ENCODE measurements at places on chromosomes 2 and 18.

GRCh38 chr2:29443627-29444026 lies 328.4 kb downstream of the CLIP4 start:
- no peak for DNase-seq

DNA sequence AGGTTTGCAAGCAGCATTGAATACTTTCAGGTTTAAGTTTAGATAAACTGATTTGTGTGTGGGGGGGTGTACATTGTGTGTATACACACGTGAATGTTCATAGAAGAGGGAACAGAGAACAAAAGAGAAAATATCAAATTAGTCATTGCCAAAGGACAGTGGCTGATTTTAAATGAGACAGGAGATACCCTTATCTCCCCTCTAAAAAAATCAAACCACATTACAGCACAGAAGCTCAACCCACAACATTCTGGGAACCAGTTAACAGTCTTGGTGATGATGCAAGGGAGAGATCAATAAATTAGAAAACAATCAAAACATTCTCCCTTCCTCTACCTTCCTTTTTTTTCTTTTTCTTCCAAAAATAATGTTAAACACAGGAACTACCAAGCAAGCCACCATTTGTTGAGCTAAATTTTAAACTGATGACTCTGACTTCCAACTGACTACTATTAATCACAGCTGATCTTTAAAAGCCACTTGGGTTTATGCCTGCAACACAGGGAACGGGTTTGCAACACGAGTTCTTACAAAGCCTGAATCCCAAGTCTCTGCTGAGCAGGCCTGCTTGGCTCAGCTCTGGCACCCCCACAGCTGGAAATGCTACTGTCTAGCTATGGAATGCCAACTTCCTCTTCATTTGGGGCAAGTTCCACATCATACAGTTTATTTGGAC lies 119.2 kb upstream of the ACVR1C start:
- DNase-seq = no peak

DNA sequence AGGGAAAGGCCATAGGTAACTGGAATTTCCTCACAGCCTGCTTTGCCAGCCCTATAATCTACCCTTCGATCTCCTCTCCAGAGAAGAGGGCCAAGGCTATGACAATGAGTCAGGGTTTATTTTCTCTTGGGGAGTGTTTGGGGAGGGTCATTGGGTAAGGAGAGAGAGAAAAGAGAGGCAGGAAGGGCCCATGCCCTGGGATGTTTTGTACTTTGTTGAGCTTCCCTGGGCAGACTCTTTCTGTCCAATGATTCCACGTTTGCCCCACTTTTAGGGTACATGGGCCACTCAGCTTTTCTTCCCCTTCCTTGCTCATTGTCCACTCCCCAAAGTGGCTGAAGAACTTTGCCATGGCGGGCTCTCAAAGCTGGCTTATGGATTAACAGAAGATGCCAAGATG lies 224.2 kb downstream of the ALK start:
- DNase-seq = no peak

GRCh38 chr18:36589857-36590543 lies 238.8 kb downstream of the TPGS2 start:
- DNase-seq = no peak

DNA sequence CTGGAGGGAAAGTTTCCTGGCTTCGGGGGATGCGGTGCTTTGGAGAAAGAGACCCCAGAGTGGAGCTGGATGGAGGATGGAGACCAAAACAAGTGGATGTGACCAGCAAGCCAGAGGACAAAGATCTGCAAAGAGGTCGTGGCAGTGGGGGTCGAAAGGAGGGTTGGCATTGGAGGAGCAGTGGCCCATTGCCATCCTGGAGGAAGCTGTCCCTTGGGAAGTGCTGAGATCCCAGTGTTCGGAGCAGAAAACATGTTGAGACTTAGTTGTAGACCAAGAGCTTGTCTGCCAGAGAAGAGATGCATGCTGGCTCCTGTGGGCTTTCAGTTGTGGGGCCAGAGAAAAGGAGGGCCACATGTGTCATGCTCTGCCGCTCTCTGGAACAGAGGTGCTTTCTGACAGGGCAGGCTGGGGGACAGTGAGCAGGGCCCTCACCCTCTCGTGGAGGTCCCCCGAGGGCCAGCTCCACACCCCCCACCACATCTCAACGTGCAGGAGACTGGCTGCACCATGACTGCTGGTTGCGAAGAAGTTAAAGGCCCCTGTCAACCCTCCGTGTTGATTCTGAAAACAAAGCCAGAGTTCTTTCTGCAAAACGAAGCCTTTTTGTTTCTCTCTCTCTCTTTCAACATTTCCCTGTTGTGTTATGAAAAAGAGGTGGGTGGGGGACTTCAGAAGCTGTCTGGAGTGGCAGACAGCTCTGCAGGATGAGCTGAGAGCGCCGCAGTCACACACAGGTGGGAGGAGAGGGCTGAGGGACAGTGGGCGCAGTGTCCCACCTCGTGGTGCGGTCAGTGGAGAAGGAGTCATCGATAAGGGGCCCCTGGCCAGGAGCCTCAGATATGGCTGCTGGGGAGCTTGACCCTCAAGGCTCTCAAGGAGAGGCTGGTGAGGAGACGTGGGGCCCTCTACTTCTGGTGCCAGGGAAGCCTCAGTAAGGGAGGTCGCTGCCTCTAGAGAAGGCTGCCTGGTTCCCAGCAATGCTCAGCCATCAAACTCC lies 77.6 kb upstream of the BCL2L11 start:
- DNase-seq = no peak

- DNase-seq = no peak
These were observed 247.7 kb downstream of the SS18 start for GRCh38 chr18:25842665-25843064.

DNA sequence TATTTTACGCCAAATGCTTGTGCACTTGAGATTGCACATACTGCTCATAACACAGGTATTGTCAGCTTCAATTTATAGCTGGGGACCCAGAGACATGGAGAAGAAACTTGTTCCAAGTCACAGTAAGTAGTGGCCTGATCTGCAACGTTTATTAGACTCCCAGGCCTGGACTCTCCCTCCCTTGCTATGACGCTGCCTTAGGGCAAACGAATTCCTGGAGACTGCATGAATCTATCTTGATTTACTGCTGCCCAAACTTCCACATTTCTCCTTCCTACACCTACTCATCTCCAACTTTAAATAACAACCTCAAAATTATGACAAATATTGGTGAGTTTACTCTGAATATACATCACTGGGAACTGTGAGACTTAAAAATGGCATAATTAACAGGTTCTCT lies 145.1 kb upstream of the CCDC195 start:
- DNase-seq = no peak

- no peak for DNase-seq
These were observed 293.2 kb upstream of the ZNF804A start for GRCh38 chr2:184305105-184305504.

- DNase-seq = no peak
These were observed 135.9 kb downstream of the ABCA12 start for GRCh38 chr2:215002500-215002899.

- DNase-seq = no peak
These were observed 73.1 kb downstream of the EIF2AK3 start for GRCh38 chr2:88554189-88554588.

DNA sequence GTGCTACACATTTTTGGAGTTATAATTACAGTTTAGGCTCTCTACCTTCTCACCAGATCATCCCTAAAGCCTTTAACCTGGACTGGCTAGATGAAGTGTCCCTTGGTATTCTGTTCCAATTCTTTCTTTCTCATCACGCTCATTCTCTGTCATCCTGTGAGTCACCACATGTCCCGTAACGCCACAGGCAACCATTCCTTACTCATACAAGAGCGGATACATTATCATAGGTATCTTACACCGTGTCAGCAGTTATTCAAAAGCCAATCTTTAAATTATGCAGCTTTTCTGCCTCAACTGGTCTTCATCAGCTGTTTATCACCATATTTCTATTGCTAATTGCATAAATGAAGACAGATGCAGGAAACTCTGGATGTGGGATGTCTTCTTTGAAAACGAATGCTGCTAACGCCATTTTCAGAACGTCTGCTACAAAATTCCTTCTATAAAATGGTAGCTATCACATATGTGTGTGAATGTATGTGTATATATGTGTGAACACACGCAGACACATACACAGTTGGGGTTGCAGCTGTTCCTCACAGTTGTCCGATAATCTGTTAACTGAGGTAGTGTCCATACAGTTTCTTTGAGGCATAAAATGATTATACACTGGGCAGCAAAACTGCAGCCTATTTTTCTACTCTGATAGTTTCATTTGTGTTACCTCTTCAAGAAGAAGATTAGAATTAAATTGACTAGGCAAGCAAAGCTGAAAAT lies 47.9 kb downstream of the EML6 start:
- no peak for DNase-seq

DNA sequence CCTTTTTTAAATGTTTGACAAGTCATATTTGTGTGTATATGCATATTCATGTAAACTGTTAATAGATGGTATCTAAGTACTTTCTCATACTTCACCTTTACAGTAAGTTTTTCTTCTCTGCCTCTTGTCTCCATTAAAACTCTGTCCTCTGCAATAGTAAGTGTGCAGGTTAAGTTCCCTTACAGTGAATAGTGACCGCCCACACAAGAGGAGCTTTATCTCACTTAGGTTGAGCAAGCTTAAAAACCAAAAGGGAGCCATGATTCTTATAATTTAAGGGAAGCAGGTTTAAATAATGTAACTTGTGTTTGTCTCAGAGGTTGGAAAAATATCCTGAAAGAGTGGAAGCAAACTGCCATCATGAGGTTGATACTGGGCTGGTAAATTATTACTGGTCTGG lies 61.3 kb downstream of the MRPS9 start:
- no peak for DNase-seq

- no peak for DNase-seq
These were observed 321.9 kb upstream of the GALNT5 start for GRCh38 chr2:156935616-156936015.

GRCh38 chr2:28619213-28620196 lies 123.6 kb downstream of the PLB1 start:
- no peak for DNase-seq

DNA sequence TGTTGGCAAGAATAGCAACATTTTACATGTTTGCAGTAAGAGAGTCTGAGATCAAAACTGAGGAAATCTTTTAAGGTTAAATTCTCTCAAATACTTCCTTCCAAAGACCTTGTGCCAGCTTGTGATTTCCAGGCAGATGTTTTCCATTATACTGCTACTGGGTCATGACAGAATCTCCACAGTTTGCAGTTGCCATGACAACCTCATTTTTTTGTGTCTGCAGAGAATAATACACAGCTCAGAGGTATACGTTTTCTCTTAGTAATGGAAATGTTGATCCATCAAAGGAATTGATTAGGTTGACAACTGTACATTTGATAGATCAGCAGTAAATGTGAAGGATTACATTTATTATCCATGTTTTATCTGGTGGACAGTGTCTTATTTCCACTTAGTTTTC lies 29.1 kb upstream of the CSRNP3 start:
- DNase-seq = no peak

DNA sequence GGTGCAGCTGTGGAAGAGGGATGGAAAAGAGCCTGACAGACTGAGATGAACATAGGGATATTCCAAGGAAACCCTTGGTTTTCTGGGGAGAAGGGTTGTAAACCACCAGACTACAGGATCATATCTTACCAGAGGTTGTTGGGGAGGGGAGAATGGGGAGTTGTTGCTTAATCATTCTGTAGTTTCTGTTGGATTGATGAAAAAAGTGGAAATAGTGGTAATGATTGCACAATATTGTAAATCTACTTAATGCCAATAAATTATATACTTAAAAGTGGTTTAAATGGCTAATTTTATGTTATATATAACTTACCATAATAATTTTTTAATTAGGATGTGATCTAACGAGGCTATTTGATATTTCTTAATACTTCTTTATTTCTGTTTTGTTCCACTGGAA lies 800.9 kb downstream of the BCL11A start:
- no peak for DNase-seq

DNA sequence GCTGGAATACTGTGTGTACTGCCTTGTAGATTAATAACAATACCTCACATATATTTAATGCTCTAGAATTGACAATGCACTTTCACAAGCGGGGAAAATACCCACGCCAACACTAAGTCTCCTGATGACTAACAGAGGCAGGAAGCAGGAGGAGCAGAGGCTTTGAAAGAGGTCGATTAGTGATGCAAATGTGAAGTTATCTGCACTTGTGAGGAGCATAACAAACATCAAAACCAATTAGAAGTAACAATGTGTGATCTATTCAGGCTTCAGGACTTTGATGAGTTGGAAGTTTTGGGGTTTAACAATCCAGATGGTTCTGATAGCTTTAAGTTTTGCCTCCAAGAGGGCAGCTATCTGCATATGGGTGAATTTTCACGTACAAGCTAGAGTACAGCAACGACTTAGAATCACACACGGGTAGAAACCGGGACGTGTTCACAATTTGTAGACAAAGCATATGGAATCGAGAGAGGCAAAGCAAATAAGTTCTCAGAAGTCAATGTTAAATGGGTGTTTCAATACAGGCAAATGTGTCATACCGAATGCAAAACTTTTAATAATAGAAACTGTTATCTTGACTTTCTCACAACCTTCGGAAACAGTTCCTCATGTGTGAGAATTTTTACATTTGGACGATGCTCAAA lies 114.5 kb downstream of the METTL8 start:
- DNase-seq = peak; percentile 66

DNA sequence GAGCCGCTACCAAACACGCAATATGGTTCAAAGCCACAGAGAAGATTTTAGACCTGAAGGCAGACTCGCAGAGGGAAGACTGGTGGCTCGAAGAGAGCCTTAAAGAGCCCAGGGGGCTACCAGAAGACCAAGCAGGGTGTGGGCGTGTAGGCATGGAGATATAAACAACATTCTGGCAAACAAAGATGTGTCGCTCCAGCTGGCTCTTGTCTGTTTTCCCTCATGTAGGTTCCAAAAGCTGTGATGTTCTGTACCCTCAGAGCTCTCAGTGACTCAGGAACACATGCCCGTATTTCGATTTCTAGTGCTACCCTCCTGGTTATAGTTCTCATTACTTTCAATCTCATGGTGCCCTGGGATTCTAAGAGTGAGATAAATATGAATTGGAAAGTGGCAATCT lies 44.5 kb downstream of the DOCK10 start:
- no peak for DNase-seq

GRCh38 chr2:128568106-128568505 lies 249.4 kb upstream of the HS6ST1 start:
- no peak for DNase-seq

Data from CD4-positive, alpha-beta T cell treated with Interleukin-15 for 4 hours (primary cell).